AG09319 (cell line): ENCODE measurements at places on chromosomes 1 and 21.

GRCh38 chr1:245177071-245177900 is 22.5 kb downstream of the KIF26B start:
- DNase-seq: no peak

- no peak for DNase-seq
Observed at GRCh38 chr1:31576743-31577455, 584 bp downstream of the TINAGL1 start.

- DNase-seq: no peak
Observed at GRCh38 chr21:39961251-39961650, 94.0 kb downstream of the PCP4 start.

GRCh38 chr1:235946571-235946981 is 79.9 kb upstream of the LYST start:
- DNase-seq: no peak

DNA sequence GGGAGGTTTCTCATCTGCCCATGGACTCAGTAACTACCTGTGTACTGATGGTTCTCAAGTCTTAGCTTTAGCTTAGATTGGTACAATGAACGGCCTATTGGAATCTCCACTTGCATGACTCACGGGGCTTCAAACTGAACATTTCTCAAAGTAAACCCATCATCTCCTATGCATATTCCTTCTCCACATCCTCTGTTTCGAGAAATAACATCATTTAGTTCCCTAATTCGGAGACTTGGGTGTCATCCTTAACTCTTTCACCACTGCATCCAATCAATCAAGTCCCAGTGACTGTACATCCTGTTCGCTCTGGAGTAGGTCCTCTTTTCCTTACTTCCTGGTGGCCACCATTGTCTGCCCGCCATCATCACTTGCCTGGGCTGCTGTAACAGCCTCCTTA is 55.8 kb downstream of the LGR6 start:
- DNase-seq: no peak

DNA sequence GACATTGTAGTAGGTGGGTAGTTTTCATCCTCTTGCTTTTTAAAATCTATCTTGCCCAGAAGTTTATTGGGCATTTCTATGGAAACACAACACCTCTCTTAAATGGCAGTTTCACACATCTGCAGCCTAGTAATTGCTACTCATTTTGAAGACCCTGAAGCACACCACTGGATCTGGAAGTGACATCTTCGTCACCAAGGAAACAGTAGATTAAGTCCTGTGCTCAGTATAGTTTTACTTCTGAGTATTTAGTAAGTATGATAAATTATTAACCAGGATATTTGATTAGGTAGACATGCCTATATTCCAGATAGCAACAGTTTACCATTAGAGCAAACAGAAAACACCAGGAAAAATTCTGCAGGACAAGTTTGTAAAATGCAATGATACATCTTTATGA is 48.7 kb downstream of the UCK2 start:
- DNase-seq: no peak

GRCh38 chr1:12162459-12163137 is 4.2 kb upstream of the TNFRSF1B start:
- DNase-seq: no peak

- no peak for DNase-seq
Observed at GRCh38 chr21:14814991-14815390, 249.8 kb downstream of the NRIP1 start.

GRCh38 chr1:152107984-152108881 is 7.0 kb downstream of the TCHH start:
- DNase-seq: no peak
